ENCODE measurements at places on chromosomes 1 and 21. TPM values are rescaled to one million over a fixed set of nuclear protein-coding genes. Genes with fewer than 3 reads are reported as not detected.

DNA sequence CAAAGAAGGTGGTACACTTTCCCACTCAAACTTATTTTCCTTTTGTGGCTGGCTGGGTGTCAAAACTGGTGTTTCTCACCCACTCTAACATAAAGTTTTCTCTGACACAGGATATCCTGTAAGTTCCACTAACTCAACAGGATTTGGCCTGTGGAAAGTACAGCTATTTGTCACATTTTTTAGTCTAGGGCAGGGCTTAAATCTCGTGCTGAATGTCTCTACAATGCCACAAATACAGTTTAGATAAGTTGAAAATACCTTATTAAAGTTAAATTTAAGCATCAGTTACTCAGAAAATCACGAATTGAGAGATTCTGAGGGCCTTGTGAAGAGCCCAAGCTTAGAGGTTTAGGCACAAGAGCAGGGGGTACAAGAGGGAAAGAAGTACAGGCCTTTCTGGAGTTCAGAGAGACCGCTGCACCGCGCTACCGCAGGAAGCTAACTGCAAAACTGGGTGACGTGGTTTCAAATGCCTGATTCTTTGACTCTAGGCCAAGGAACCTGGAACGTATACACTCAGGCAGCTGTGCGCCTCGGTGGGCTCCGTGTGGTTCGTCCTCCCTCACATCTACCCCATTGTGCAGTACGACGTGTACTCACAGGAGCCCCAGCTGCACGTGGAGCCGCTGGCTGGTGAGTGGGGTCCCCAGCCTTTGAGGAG lies 23.4 kb upstream of the PWP2 start:
- no peak overlapping the region for H3K27ac ChIP-seq
- peaks cover 43% of the 10 kb centered on the region for H3K36me3 ChIP-seq
- no peak overlapping the region for H3K4me3 ChIP-seq
- H3K27me3 ChIP-seq = no peaks in the 10 kb centered on the region

DNA sequence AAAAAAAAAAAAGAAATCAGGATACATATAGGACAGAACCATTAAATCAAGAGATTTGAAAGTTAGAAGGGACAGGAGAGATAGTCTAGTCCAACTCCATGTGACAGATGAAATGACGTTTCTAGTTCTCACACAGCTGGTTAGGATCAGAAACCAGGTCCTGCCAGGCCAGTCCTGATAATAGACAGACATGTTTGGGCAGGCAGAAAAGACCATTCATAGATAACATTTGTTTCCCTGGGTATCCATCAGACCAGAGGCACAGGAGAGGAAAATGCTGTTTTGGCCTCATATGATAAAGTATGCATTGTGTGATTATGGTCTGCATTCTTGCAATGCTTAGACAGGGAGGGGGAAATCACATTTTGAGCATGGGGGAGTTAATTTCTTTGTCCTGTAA lies 29.3 kb downstream of the ZBTB8B start:
- H3K36me3 ChIP-seq = no peaks in the 10 kb centered on the region
- peaks cover 8% of the 10 kb centered on the region for H3K4me1 ChIP-seq
- H3K27me3 ChIP-seq = no peaks in the 10 kb centered on the region

GRCh38 chr1:111129376-111129775 lies 10.5 kb downstream of the DRAM2 start:
- H3K4me3 ChIP-seq = no peak overlapping the region
- no peaks in the 10 kb centered on the region for H3K4me1 ChIP-seq
- peaks cover 5% of the 10 kb centered on the region for H3K36me3 ChIP-seq
- H3K27ac ChIP-seq = no peak overlapping the region

- DNase-seq = no peak
- no peak overlapping the region for H3K4me3 ChIP-seq
- peaks cover 52% of the 10 kb centered on the region for H3K27me3 ChIP-seq
These were observed 1.8 kb upstream of the NPPB start for GRCh38 chr1:11860587-11860986.

- no peak for DNase-seq
- no peaks in the 10 kb centered on the region for H3K36me3 ChIP-seq
- H3K4me3 ChIP-seq = no peak overlapping the region
- no peak overlapping the region for H3K27ac ChIP-seq
- H3K27me3 ChIP-seq = no peaks in the 10 kb centered on the region
These were observed 145.9 kb upstream of the KAZN start for GRCh38 chr1:14452551-14452950.

DNA sequence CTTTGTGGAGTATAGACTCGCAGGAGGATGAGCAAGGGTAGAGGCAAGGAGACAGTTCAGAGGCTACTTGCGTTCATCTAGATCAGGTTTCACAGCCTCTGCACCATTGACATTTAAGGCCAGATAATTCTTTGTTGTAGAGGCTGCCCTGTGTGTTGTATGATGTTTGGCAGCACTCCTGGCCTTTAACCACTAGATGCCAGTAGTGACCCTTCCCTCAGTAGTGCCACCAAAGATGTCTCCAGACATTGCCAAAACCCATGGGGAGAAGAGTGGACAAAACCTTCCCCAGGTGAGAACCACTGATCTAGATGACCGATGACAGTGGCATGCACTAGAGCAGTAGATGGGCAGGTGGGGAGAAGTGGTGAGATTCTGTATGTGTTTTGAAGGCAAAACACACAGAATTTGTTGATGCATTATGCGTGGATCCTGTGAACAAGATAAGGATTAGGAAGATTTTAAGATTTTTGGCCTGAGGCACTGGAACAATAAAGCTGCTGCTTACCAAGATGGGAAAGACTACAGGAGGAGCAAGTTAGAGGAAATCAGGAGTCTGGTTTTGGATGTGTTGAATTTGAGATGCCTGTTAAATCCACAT lies 9.9 kb upstream of the COG2 start:
- H3K36me3 ChIP-seq = no peaks in the 10 kb centered on the region
- H3K27ac ChIP-seq = no peak overlapping the region
- DNase-seq = no peak
- peaks cover 15% of the 10 kb centered on the region for H3K4me1 ChIP-seq
- no peak overlapping the region for H3K4me3 ChIP-seq

DNA sequence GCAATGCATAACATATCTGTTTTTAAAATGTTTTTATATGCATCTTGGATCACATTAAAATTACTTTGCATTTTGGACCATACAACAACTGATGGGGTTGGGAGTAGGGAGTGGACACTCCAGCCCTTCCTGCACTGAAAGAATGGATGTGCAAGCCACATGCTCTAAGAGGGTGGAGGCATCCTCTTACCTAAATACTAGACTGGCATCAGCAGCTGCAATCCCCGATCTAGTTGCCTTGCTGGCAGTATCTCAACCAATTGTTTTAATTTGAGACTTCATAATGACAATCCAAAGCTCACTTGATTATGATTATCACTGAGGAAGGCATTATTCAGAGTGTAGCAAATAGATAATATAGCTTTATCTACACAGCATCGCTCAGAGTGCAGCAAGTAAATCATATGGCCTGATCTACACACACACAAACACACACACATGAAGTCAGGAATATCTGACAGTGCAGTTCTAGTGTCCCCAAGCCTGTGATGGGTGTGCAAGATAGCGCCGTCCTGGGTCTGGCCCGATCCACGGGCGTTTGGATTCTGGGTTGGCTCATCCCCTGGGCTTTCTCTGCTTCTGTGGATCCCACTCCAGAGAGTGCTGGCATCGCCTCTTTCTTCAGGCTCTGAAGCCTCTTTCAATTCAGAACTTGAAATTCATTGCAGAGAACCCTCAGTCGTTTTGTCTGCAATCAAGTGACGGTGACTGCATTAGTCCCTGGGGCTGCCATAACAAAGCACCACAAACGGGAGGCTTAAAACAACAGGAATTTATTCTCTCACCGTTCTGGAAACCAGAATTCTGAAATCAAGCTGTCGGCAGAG lies 181.3 kb downstream of the ETS2 start:
- H3K27me3 ChIP-seq = no peaks in the 10 kb centered on the region
- peaks cover 40% of the 10 kb centered on the region for H3K4me1 ChIP-seq
- DNase-seq = no peak
- no peak overlapping the region for H3K4me3 ChIP-seq
- no peaks in the 10 kb centered on the region for H3K36me3 ChIP-seq

DNA sequence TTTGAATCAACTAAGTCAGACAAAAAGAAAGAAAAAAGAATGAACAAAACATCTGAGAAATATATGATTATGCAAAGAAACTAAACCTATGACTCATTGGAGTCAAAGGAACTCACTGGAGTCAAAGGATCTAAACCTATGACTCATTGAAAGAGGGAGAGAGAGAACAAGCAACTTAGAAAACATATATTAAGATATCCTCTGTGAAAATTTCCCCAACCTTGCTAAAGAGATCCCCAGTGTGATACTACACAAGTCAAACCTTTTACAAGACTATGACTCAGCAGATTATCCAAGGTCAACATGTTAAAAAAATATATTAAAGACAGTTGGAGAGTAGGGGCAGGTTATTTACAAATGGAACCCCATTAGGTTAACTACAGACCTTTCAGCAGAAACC lies 1538.3 kb downstream of the NCAM2 start:
- DNase-seq = no peak
- no peak overlapping the region for H3K4me3 ChIP-seq
- H3K27me3 ChIP-seq = no peaks in the 10 kb centered on the region
- H3K36me3 ChIP-seq = no peaks in the 10 kb centered on the region
- no peak overlapping the region for H3K27ac ChIP-seq

DNA sequence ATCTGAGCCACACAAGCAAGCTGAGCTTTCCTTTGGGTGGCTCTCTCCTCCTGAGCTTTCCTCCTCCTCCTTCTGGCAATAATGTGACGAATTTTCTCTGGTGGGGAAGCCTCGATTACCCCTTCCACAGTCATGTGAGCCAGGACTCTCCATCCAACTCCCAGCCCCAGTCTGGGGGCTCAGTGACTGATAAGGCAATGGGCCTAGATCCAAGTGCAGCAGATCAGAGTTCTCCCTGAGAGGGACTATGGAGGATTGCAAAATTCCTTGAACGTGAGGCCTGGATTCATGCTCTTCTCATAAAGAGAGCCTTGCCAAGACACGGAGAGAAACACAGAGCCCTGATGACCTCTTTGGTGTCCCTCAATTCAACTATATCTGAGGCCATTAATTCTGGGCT lies 31.3 kb upstream of the TRIM67 start:
- H3K4me3 ChIP-seq = no peak overlapping the region
- no peak overlapping the region for H3K27ac ChIP-seq
- no peaks in the 10 kb centered on the region for H3K27me3 ChIP-seq
- no peaks in the 10 kb centered on the region for H3K4me1 ChIP-seq

- peaks cover 12% of the 10 kb centered on the region for H3K4me1 ChIP-seq
- no peaks in the 10 kb centered on the region for H3K36me3 ChIP-seq
- no peak for DNase-seq
- H3K27ac ChIP-seq = no peak overlapping the region
- H3K27me3 ChIP-seq = no peaks in the 10 kb centered on the region
These were observed 11.2 kb downstream of the CREG1 start for GRCh38 chr1:167542109-167543032.

DNA sequence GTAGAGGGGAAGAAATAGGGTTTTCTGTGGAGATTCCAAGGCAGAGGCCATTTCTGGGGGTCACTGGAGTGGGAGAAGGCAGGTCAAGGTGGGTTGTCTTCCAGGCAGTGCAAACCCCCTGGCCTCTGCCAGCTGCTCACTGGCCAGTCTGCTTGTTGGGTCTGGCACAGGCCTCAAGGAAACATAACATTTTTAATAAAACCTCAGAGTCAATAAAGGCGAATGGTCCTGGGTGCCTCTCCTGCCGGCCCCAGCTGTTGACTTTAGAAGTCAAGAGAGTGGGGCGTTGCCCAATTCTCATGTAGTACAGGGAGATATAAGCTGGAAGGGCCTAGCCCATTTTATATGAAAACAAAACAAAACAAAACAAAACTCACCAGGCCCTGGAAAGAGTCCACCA lies 36.6 kb downstream of the RUNX3 start:
- no peak overlapping the region for H3K27ac ChIP-seq
- no peak overlapping the region for H3K4me3 ChIP-seq
- peaks cover 15% of the 10 kb centered on the region for H3K27me3 ChIP-seq
- no peak for DNase-seq

DNA sequence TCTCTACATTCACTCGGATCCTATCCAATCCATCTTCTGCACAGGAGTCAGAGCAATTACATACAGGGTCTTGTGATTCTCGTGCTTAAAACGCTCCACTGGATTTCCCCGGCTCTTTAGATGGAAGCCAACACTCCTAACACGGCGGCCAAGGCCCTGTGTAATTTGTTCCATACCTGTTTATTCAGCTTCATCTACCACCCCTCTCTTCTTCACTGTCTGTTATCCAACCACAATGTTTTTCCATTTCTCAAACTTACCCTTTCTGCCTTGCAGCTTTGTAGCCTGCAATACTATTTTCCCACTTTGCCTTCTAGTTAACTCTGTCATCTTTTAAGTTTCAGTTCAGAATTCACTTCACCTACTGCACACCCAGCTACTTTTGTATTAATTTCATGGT lies 249.6 kb upstream of the USP25 start:
- no peaks in the 10 kb centered on the region for H3K27me3 ChIP-seq
- no peak overlapping the region for H3K27ac ChIP-seq
- peaks cover 7% of the 10 kb centered on the region for H3K4me1 ChIP-seq

GRCh38 chr1:28458237-28459228 lies 47.3 kb upstream of the RCC1 start:
- H3K4me3 ChIP-seq = no peak overlapping the region
- H3K36me3 ChIP-seq = peaks cover 5% of the 10 kb centered on the region
- H3K4me1 ChIP-seq = peaks cover 6% of the 10 kb centered on the region

DNA sequence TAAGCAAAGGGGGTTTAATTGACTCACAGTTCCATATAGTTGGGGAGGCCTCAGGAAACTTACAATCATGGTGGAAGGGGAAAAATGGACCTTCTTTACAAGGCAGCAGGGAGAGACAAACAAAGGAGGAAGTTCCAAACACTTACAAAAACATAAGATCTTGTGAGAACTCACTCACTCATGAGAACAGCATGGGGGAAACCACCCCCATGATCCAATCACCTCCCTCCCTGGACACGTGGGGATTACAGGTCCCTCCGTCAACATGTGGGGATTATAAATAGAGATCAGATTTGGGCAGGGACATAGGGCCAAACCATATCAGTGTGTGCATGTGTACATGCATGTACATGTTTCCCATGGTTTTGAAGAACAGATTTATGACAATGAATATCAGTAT lies 5.5 kb upstream of the SMG7 start:
- H3K4me3 ChIP-seq = no peak overlapping the region
- H3K27me3 ChIP-seq = no peaks in the 10 kb centered on the region
- peaks cover 35% of the 10 kb centered on the region for H3K4me1 ChIP-seq
- no peak overlapping the region for H3K27ac ChIP-seq

DNA sequence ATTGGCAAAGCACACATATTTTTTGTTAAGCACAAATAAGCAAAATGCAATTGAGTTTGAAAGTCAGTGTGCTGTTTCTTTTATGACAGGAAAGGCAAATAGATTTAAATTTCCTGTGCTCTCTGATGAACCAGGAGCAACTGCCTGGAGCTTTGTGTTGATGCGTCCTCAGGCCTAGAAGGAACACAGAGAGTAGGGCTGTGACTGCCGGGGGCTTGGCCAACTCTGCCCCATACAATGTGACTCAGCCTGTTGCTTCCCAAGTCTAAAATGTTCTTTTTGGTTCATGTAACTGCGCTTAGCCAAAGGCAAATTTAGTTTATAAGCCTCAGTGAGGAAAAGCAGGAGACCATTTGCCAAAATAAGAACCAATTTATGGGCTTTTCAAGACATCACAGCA lies 37.5 kb downstream of the TOR1AIP2 start:
- H3K27ac ChIP-seq = no peak overlapping the region
- H3K36me3 ChIP-seq = peaks cover 3% of the 10 kb centered on the region
- DNase-seq = no peak
- H3K27me3 ChIP-seq = no peaks in the 10 kb centered on the region

Gene NPL
- polyA plus RNA-seq = 4.9 TPM

Gene PADI2
- polyA plus RNA-seq = 0.13 TPM

Gene ADSS2
- polyA plus RNA-seq = 26.0 TPM

Gene SHISAL2A
- polyA plus RNA-seq = not detected

Gene NHLH1
- 0.13 TPM for polyA plus RNA-seq
